ENCODE measurements at places on chromosomes 7 and 10. TPM values are rescaled to one million over a fixed set of nuclear protein-coding genes. Genes with fewer than 3 reads are reported as not detected.

Gene SMC3
- total RNA-seq = 47.3 TPM

Gene NEUROG3
- not detected for total RNA-seq

Gene TEX36
- total RNA-seq = not detected

Gene DKK1
- total RNA-seq = 18.6 TPM

GRCh38 chr10:21399392-21400035 lies 126.0 kb downstream of the SKIDA1 start:
- DNase-seq = peak; percentile 73

DNA sequence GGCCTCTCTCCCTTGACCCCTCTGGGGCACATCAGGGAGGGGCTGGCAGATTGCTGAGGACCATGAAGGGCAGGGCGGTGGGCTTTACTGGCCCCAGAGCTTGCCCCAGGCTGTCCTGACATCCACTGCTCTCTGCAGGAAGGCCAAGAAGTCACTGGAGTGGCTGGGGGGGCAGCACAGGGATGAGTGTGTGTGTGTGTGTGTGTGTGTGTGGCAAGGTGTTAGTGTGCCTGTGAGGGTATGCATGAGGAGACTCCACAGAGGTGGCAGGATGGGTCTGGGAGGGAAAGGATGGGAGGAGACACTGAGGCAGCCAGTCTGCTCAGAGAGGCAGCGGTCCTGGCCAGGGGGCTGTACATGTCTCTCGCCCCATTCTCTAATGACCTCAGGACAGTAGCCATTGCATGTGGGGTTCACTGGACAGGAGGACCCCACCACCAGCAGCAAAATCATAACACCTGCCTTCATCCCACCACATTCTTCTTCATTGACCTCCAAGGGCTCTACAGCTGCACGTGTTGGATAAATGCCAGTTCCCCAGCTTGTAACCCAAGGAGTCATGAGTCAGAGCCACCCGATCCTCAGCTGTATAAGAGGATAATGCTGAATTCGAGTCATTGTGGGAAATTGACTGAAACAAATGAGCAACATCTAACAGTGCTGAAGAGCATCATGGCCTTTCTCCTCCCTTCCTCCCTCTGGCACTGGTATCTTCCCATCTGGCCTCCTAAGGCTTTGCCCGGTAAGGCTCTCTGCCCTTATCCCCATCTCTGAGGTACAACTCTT lies 720.5 kb downstream of the GRID1 start:
- DNase-seq = peak; percentile 74

DNA sequence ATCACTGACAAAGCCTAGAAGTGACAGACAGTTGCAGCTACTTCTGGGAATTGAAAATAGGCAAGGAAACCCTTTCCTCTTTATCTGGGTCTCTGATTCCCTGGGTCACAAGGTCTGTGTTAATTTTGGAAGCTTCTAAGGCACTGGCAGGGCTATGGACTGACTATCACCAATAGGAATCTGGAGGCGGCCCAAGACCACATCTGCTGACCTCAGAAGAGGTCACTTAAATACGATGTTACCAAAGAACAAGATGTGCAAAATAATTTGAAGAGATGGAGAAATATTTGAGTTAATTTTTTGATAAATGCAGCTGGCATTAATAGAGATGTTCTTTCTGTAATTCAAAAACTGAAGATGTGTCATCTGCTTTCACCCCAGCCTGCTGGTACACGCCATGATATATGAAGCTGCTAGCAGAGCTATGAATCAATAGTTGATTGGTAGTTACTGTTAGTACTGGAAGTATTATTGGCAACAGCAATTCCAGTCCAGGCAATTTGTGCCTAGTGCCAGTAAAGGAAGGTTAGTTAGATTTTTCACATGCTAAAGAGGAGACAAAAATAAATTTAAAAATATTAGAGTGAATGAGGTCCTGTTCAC lies 5.5 kb upstream of the STEAP4 start:
- DNase-seq = no peak

DNA sequence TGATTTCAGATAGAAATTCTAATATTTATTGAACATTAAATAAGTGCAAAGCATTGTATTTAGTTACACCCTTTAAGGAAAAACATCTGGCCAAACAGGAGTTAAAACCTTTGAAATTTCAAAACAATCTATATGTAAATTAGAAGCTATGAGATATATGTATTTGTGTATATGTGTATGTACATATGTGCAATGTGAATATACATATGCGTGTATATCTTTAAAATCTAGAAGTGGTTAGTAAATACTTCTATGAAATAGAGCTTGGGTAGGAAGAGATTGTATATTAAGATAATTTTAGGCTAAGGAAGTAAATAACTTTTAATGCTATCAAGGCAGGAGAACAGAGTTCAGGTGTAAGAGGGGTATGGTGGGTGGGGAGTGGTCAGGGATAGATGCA lies 9.3 kb downstream of the WEE2 start:
- DNase-seq = no peak

DNA sequence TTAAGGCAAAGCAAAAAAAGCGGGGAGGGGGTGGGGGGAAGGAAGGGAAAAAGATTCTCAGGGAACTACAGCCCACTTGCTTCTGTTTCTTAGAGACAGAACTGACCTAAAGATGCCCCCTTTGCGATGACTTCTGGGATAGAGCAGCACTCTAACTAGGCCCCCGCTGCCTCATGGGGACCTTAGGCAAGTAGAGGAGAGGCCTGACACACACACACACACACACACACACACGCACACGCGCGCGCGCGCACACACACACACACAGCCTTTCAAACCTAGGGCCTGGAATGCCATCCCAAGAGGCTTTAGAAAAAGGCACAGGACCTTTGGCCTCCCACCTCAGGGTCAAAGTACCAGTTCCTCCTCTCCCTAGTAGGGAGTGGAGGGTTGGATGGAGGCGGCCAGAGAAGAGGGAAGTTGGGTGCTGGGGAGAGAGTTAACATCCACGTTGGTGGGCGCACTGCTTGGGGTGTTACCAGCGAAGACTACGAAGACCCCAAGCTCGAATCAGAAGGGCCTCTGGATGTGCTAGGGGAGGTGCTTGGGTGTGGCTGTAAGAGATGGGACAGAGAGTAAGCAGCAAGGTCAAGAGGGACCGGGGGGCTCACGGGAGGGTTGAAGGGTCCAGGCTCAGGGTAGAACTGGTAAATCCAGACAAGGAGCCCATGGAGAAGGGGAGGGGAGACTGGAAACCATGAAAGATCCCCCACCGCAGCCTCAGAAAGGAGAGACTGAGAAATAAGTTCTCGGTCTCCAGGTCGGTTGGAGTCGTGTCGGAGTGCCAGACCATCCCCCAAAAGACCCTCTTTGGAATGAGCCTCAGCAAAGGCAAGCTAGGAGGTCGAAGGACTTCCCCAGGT lies 1.2 kb upstream of the COL1A2 start:
- DNase-seq = no peak

GRCh38 chr7:148382596-148382995 lies 208.0 kb upstream of the C7orf33 start:
- DNase-seq = no peak

DNA sequence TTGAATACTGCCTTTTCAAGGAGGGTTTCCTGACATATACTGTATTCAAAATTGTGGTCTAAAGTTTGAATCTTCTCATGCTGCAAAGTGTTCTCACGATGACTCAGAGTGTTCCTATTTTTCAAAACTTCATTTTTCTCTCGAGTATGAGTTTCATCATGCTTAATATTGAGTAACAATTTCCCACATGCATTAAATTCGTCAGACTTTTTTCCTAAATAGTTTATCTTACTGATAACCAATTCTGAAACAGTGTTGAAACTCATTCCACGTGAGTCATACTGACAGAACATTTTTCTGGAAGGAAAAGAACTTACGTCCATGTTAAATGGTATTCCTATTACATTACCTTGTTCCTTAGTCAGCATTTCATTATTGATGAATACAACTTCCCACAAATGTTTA lies 44.1 kb downstream of the ZNF33B start:
- DNase-seq = no peak

GRCh38 chr10:126312167-126312566 lies 76.1 kb downstream of the ADAM12 start:
- DNase-seq = no peak

GRCh38 chr7:17624379-17624778 lies 315.9 kb downstream of the SNX13 start:
- DNase-seq = no peak

Measured in dermis blood vessel endothelial cell (primary cell).